ENCODE measurements at places on chromosomes 12 and 14.

- no peak for DNase-seq
Measured at GRCh38 chr12:1855241-1855640, 34.9 kb downstream of the LRTM2 start.

- no peak for DNase-seq
Measured at GRCh38 chr14:65423982-65424381, 11.5 kb downstream of the FUT8 start.

DNA sequence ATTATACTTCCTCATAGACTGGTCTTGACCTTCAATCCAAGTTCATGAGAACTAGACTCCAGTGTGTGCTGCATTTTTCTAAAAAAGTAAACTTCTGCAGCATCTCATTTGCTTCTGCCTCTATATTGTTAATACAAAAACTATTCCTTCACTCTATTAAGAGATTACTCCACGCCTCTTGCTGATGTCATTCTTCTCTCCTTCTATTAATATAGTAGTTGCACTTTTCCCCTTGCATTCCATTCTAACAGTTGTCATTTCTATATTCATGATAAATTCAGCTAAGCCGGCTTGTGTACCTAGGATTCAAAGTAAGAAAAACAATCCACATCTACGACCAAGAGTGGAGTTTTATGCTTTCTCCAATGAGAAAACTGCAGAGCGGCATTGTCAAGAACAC lies 480.4 kb upstream of the NOVA1 start:
- no peak for DNase-seq

- DNase-seq, result no peak
Measured at GRCh38 chr12:25938581-25938980, 19.9 kb upstream of the RASSF8 start.

GRCh38 chr14:92945959-92946846 lies 23.3 kb downstream of the CHGA start:
- no peak for DNase-seq

- no peak for DNase-seq
Measured at GRCh38 chr12:81963026-81963425, 203.9 kb upstream of the PPFIA2 start.

GRCh38 chr12:13843841-13844240 lies 137.6 kb downstream of the GRIN2B start:
- DNase-seq, result no peak

- no peak for DNase-seq
Measured at GRCh38 chr12:115199831-115200230, 515.9 kb upstream of the TBX3 start.

All from activated naive CD4-positive, alpha-beta T cell (primary cell).